ENCODE measurements at places on chromosomes 12 and 14.
A peak's percentile ranks its signal among the peaks of the same experiment; 100 is the strongest.

- DNase-seq: no peak
Observed at GRCh38 chr14:70097576-70098249, 91.0 kb downstream of the SLC8A3 start.

GRCh38 chr12:51687177-51687576 lies 96.1 kb downstream of the SCN8A start:
- DNase-seq: no peak

DNA sequence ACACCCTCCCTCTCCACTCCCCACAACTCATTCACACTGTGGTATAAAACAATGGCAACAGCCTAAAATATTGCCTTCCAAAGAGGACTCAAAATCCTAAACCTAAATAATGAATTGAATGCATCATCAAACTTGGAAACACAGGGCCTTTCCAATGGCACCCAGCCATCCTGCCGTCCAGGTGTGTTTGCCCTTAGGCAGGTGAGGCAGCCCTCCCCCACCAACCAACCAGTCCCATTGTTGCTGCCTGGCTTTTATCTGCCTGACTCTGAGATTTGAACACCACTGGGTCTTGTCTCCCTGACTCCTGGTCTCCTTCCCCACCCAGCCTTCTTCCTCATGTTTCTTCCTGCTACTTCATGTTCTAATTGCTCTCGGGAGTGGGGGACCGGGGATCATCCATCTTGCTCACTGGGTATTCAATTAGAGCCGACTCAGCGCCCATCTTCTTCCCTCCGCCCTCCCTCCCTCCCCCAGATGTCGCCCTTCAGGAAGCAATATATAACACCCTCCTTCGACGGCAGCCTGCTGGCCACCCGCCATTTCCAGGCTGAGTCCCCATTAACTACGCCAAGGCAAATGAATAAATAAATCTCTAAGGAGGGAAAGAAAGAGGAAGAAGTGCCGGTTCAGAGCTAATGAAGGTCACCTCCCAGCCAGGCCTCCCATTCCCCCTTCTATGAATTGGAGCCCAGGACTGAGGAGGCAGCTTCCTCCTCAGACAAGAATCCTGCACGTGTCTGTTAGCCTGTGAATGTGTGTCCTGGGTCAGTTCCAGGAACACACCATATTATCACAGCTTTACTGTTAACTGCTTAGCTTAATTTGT lies 36.3 kb upstream of the NTF3 start:
- DNase-seq: no peak

DNA sequence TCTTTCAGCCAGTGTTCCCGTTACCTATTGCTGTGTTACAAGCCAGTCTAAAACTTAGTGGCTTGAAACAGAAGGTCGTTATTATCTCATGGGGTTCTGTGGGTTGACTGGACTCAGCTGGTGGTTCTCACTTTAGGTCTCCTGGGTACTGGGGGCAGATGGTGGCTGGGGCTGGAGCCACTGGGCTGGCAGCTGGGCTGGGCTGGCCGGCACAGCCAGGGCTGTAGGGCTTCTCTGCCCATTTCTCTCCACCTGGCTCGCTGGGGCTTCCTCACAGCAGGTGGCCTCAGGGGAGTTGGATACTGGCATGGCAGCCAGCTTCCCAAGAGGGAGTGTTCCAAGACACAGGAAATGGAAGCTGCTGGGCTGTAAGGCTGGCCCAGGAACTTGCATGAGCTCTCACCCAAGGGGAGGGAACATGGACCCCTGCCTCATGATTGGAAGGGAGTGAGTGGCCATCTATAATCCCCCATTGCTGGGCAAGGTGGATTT lies 27.0 kb downstream of the TUNAR start:
- no peak for DNase-seq

- DNase-seq: peak; percentile 88
Observed at GRCh38 chr12:47885012-47885501, 19.7 kb downstream of the VDR start.

GRCh38 chr12:111467092-111467856 lies 61.6 kb downstream of the SH2B3 start:
- DNase-seq: no peak

DNA sequence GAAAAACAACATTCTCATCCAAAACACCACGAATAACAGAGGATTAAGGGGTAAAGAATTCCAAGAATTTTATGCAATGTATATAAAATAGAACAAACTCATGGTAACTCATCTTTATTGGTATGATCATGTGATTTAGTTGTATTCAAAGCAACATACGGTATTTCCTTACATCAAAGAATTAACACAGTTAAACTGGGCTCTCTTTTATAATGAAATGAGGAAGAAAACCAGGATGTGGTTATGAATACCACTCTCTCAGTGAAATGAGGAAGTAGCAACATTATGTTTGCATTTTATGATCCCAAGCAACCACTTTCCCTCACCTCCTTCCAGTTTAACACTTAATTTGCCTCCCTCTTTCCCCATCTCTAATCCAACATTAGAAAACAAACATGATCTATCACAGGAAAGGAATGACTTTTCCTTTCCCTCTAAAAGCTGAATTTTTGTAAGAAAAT lies 22.9 kb downstream of the SPTLC2 start:
- DNase-seq: no peak

GRCh38 chr12:54311051-54311450 lies 10.2 kb upstream of the NFE2 start:
- DNase-seq: no peak

GRCh38 chr12:71685914-71686657 lies at the start of gene TMEM19:
Gene TMEM19, plus strand, starts transcription at chr12:71686082. Its CDS starts 599 bp downstream, at chr12:71686681.
- peak; percentile 78 for DNase-seq

DNA sequence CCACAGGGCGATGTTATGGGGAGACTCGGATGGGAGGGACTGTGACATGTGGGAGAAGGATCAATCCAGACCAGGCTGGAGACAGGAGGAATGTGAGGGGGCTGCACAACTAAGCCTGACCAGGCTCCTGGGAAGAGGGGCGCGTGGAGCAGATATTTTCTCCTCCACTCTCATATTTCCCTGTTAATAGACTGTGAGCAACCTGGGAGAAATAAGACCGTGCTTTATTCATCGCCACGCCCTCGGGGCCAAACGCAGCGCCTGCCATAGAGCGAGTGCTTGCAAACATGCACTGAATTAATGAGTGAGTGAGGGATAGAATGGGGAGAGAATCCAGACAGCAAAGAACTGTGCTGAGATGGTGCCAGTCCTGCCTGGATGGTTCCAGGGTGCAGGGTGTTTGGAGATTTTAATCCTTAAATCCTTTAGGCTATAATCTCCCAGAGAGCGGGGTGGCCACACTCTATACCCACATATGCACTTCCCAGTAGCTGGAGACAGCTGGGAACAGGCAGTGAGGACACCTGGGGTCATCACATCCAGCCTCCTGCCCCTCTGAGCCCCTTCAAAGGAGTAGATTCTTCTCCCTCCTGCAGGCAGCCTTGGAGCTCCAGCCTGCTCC lies 13.6 kb upstream of the FAIM2 start:
- no peak for DNase-seq

GRCh38 chr14:32620724-32621123 lies 291.6 kb downstream of the AKAP6 start:
- DNase-seq: no peak

DNA sequence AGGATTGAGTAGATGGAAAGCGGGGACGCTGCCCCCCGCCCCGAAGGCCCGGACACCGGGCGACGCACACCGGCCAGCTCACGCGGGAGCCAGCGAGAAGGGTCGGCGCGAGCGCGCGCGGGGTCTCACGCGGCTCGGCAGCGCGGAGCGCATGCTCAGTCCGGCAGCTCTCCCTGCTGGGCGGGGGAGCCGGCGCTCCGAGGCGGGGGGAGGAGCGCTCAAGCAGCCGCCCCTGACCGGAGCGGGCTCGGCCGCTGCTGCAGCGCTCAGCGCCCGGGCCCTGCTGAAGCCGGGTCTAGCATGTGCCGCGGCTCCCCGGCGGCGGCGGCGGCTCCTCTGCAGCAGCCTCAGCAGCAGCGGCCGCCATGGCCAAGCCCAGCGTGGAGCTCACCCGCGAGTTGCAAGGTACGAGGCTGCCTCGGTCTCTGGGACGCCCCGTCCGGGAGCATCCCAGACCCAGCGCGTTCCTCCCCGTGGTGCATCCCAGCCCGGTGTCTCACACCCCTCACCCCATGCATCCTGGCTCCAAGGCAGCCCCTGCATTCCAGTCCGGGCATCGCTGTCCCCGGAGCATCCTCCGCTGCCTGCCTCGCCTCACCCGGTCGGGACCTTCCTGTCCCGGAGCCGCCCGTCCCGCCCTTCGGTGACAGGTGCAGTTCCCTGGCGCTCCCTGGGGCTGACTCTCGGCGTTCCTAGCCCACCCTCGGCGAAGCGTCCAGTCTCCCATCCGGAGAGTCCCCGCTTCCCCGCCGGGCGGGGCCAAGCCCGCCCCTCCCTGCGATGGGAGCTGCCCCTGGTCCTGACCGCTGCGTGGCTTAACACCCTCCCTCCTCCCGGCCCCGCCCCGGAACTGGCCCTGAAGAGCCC lies at the start of gene CARMIL3:
TSS of gene CARMIL3 (plus strand) at position 221 of the 867 bp plus-strand sequence. CDS start at position 366, 145 bp downstream.
- DNase-seq: peak; percentile 71

DNA sequence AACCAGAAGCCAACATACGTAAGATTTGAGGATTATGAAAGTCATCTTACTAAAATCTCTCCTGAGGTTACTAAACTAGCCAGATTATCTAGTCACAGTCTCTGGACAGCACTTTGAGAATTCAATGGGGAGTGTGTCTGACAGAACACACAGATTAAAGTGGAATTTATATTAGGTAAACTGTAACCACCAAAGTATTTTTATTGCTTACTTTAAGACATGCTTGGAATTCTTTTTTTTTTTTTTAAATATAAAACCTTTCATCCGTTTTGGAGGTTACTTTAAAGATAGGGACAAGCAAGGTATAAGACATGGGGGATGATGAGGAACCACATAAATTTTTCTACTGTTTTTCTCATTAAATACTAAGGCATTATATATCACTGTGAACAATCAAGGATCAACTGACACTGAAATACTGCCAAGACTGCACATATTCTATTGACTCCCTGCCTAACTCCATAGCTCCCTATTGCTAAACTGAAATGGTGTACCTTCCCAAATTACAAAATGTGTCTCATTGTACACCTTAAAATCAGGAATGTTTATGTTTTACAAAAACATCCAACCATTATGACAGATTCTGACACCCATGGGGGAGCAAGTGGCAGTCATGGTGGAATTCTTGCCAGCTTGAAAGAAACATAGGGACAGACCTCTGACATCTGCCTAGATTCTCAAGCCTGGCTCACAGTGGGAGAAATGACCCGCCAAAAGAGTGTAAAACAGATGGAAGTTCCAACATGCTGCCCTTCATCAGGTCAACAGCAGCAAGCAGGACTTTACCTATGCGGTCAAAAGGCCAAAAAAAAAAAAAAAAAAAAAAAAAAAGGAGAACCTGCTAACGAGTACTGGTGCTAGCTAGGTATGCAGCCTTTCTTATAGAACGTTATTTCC lies 239.3 kb downstream of the MED13L start:
- no peak for DNase-seq

DNA sequence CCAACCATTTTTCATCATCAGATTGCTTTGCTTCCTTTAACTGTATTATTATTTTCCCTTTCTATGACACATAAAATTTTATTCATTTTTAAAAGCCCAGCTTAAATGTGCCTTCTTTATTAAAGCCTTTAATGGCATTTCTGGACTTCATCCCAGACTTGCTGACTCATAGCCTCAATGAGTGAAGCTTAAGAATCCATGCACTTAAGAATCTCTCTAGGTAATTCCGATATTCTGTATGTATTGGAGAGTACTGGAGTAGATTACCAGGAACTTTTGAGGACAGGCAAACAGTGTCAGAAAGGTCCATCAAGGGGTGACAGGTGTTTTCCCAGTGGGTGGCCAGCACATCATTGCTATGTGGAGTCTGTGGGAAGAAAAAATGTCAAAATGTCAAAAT lies 107.9 kb downstream of the PTPRQ start:
- no peak for DNase-seq

DNA sequence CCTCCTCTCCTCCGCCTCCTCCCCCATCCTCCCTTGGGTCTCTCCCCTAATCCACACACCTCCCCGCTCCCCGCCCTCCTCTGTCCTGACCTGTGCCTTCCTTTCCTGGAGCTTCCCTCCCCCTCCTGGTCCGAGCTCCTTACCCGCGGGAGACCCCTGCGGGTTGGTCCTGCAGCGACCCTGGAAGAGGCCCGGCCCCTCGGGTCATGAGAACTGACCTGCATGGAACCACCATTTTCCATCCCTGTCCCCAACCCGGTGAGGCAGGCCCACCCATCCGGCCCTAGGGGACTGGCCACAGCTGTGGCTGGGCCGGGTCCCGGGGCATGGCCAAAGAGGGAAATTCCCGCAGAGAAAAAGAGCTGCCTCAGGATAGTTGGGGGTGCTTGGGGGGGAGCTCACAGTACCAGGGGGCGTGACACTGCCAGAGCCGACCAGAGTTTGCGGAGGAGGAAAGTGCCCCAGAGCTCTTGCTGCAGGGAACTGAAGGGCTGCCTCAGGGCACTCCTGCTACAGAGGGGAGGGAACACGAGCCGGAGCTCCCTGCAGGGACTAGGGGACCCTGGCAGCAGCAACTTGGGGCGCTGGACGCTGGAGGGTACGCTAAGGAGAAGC lies 613 bp downstream of the ARHGEF40 start:
- no peak for DNase-seq

GRCh38 chr14:23569443-23570151 lies 2.0 kb upstream of the AP1G2 start:
- no peak for DNase-seq

DNA sequence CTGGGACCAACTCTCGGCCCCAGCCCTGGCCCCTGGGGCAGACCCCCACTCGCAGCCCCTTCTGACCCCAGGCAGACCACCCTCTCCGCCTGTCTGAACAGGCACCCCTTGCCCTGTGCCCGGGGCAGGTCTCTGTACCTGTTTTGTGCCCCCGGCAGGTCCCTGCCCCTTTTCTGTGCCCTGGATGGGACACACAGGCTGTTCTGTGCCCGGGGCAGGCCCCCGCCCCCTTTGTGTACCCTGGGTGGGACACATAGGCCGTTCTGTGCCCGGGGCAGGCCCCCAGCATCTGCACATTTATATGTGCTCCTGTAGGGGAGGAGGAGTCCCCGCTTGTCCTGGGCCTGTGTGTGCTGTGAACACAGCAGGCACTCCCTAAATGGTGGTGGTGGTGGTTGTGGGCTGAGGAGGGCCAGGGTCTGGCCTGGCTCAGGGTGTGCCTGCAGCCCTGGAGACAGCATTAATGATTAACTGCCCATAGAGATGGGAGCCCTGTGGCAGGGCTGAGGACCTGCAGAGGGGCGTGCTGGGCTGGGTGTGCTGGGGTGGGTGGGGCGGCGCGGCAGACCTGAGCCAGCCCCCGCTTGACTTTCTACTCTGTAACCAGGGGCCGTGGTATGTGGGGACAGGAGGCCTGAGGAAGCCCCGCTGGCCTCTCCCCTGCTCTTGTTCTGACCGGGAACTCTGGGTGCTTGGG lies 3.7 kb downstream of the FBRSL1 start:
- DNase-seq: no peak

GRCh38 chr12:117685110-117685926 lies 283.5 kb downstream of the KSR2 start:
- no peak for DNase-seq

GRCh38 chr12:54658306-54659264 lies 10.4 kb upstream of the DCD start:
- DNase-seq: peak; percentile 60

DNA sequence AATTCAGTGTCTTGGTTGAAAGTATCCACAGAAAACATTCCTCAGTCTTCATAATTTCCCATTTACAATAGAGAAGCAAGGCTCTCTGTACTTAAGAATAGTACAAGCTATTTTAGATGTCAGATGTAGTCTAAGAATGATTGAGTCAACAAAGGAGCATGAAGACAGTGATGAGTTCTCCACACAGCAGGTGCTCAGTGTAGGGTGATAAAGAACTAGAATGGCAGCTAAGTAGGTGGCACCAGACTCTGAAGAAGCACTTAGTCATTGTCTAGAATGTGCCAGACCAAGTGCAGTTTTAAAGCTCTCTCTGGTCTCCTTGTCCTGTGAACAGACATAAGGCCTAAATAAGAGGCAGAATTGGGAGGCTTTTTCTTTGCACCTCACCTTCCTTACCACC lies 504.6 kb downstream of the NRXN3 start:
- DNase-seq: no peak

All from activated CD4-positive, alpha-beta T cell treated with anti-CD3 and anti-CD28 coated beads, Interleukin-2, amount 50 U/mL, for 48 hours (primary cell).